Activated CD4-positive, alpha-beta T cell treated with anti-CD3 and anti-CD28 coated beads for 24 hours (primary cell): ENCODE measurements at places on chromosomes 7 and 10.

DNA sequence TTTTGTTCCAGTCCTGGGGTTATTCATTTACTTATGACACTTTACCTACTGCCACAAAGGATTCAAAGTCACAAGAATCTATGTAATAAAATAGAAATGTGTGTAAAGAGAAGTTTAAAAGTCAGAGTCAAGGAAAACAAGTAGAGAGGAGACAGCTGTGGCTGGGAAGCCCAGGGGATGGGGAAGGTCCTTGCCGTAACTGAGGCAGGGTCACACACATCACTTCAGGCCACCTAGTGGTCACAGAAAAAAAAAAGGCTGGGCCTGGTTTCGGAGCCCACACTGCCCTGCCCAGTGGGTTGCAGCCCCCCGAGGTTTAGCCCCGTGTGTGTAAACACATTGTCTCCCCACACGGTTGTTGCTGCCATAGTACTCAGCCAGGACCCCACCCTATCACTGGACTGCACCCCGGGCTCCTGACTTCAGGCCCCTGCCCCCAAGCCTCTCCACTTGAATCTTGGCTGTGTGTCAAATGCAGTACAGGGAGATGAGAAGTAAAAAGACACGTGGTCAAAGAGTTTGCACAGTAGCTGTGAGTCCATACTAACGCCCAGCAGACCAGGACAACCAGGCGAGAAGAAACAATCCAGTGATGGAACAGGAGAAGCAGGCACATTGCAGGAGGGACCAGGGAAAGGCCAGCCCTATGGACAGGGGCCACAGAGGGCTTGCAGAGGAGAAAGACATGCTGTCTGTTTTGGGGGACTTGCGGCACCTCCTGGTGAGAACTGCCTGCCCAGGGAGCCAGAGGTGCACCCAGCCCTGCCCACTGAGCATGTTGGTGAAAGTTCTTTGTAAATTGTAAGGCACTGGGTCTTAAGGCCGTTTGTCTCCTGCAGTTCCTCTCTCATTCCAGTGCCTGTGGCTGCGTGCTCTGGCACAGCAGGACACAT lies 91.4 kb upstream of the MACROH2A2 start:
- no peak for DNase-seq

DNA sequence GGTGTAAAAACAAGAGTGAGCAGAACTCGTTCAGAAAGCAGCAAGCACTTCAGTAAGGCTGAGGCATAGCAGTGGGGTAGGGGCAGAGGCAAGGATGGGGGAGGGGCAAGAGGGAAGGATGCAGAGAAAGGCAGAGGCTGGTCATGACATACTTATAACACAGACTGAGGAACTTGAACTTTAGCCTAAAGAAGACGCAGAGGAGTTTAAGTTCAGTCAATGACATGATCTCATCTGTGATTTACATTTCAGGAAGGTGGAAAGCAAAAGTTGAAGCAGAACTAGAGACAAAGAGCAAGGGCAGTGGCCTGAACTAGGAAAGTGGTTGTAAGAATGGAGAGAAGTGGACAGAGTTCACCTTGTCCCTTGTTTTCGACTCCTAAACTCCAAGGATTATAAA lies 15.8 kb downstream of the MACC1 start:
- DNase-seq, result no peak

GRCh38 chr7:140397784-140398750 lies at the start of gene SLC37A3:
Gene SLC37A3, minus strand, starts transcription at chr7:140398530. Its CDS starts 16,004 bp downstream, at chr7:140382526.
- DNase-seq, result peak; percentile 79

- DNase-seq, result no peak
Observed at GRCh38 chr10:62451611-62451975, 77.4 kb downstream of the ZNF365 start.

DNA sequence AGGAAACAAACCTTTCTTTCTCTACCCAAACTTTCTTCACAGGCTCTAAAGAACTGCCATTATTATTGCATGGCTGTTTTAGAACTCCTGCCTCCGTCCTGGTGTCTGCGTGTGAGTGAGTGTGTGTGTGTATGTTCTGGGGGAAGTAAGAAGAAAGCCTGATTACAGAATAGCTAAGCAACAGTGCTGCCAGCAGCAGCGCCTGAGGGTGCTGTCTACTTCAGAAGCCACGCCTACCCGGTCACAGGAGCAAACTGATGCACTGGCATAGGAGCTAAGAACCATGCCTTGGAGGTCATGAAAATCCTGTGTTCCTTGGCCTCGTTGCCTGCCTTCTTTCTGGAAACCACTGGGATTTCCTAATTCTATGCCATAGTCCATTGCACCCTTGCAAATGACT lies 25.2 kb downstream of the LIPK start:
- DNase-seq, result no peak

GRCh38 chr10:11756766-11757315 lies 14.7 kb downstream of the ECHDC3 start:
- DNase-seq, result no peak

DNA sequence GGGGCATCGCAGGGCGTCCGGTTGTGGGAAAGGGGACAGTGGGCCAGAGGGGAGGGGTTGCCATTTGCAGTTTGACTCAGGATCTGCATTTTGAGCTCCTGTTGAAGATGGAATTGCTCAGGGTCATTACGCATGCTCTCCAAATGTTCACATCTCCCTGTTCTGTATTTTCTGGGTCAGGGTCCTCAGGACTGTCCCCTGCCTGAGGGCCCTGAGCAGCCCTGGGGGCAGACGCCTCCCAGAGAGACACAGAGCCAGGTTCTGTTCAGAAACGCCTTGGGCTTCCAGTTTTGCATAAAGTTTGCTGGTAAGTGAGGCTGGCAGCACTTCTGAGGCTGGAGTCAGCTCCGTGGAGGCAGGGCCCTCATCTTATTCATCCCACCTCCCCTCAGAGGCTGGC lies 34.1 kb upstream of the NUB1 start:
- no peak for DNase-seq

- DNase-seq, result no peak
Observed at GRCh38 chr10:59706851-59707797, 2.5 kb downstream of the SLC16A9 start.

DNA sequence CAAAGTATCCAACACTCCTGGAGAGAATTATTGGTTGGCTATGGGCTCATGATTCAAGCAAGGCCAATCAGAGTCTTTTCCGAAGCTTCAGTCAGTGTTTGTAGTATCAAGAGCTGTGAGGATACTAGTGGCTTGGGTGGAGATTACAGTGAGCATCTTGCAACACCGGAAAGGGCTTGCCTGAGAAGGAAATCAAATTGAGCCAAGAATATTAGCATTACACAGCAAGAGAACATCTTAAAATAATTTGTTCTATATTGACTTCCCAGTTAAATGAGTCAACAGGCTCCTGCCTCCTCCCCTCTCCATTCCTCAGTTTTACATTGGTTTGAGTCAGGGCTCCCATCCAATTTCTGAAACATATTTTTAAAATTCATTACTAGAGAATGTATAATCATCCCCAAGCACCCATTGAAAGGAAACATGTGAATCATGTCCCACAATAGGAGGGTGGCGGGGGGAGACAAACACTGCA lies 127.4 kb downstream of the ELAPOR2 start:
- DNase-seq, result no peak

- no peak for DNase-seq
Observed at GRCh38 chr10:19817231-19817933, 1.1 kb downstream of the PLXDC2 start.

DNA sequence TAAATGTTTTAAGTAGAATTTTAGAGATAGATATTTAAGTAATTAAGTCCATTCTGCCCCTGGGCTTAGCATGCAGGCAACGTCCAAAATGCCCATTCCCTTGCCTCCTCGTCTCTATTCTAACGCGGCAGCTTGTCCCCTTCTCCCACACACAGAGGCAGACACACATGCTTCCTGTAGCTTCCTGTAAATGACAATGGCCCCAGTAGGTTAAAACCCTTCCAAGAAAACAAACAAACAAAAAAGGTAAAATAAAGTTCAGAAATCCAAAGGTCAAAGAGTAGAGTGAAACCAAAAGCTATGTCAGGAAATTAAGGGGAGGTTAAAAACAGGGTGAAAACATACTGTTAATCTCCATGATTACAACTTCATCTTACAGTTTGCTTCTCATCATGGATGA lies 857.6 kb downstream of the GATA3 start:
- DNase-seq, result no peak

DNA sequence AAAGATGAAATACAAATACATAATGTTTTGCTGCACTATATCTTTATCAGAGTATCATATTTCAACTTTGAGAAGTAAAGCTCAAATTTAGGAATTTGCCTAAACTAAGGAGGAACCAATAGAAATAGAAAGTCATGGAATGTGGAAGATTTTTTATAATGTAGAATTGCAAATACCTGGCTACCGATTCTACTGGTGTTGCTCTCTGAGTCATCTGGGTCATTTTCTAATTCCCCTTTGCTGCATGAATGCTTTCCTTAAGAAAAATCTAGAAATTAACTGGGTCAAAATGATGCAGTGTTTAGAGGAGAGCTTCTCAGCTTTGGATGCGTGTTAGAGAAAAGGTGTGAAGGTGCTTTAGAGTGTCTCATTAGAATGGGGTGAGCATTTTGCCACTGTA lies 568.9 kb upstream of the ANKRD30A start:
- no peak for DNase-seq

DNA sequence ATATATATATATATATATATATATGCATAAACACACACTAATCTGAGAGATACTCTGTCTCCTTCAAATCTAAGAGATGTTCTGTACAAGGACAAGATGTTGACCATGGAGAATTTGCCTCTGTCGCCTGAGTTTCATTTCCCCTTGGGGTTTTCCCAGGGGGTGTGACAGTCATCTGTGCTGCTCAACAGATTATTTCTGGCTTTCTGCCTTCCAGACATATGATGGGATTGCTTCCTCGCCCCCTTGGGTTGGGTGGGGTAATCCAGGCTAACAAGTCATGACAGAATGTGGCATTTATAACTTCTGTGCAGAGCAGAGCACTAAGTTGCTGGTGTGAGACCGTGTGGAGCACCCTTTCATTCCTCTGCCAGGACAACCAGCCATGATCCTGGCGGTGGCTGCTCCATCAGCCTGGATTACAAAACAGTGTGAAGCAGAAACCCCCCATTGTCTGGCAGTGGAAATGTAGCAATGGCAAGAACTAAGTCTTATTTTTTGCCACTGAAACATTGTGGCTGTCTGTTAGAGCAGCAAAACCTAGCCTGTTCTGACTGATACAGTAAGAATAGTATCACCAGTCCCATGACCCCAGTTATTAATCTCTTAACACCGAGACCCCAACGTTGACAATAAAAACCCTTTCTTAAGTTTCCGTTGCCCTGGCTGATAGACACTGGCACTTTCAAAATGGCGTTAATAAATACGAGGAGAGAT lies 13.7 kb upstream of the USP6NL start:
- no peak for DNase-seq

DNA sequence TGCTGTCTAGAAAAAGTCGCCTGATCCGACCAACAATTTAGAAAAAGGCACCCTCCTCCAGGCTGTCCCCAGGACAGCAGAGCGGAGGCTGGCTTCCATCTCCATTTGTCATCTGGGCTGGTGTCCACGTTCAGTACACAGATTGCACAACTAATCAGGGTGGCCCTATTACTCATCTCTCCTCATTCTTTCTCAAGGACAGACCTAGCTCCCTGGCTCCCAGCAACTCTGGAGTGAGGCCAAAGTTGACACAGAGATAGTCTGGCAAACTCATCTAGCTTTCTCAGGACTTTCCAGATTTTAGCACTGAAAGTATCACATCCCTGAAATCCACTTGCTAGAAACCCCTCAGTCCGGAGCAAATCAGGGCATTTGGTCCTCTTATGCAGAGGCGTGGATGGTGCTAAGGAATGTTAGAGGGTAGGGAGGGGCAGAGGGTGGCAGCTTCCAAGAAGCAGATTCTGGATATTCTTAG lies 75.1 kb downstream of the DNAH11 start:
- DNase-seq, result no peak

DNA sequence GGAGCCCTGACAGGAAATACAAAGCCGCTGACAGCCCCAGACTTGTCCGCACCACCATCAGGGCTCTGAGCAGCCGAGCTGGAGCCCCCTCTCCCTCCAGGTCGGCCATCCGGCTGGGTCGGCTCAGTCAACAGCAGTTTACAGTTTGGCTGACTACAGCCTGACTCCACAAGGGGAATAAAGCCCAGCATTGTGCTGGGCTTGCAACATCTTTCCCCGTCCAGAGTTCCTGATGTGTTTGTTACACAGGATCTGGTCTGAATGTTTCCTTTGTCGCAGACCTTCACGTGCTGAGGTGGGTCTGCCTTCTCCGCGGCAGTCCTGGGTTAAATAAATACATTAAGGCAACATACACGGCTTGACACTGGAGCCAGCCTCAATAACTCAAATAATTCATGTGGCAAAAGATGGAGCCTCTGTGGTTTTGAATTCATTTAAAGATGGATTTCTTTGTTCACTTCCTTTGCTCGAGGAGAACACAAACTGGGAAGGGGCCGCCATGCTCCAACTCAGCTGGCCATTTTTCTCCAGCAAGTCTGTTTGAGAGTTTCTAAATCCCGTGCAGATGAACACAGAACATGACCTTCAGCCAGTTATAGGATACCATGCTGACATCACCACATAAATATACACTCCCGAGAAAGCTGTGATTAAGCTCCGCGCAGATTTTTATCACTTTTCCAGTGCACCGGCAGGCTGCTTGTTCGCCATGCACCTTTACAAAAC lies 192.1 kb downstream of the WDR11 start:
- no peak for DNase-seq

- no peak for DNase-seq
Observed at GRCh38 chr10:129965425-129965808, 1.3 kb upstream of the EBF3 start.

- DNase-seq, result no peak
Observed at GRCh38 chr10:122186816-122187810, 84.0 kb upstream of the BTBD16 start.

GRCh38 chr10:104424719-104425118 lies 71.1 kb downstream of the CFAP58 start:
- DNase-seq, result no peak

DNA sequence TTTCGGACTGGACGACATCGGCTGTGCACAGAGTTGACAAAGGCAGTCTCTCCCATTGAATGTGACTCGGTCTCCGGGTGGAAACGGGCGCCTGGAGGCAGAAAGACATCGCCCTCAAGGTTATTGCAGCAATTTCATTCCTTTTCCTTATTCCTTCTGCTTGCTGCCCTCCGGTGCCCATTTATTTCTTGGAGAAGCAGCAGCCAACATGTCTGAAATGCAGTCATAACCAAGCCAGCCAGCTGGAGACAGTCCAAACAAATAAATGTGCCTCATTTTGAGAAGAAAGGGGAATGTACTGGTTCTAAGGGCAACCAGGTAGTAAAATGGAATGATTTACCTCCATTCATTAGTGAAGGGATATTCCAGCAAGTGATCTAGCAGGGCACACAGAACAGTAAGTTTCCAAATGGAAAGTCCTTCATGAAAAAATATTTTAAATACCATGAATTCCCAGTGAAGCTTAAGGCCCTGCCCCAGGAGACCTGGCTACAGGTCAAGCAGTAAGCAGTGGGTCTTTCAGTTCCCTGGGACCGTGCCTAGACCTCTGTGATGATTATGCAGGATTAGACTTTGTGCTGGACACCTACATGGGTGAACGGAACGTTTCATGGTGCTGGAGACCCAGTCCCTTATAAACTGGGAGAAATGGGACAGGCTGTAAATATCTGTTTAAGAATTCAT lies 86.6 kb downstream of the ABLIM1 start:
- DNase-seq, result no peak

DNA sequence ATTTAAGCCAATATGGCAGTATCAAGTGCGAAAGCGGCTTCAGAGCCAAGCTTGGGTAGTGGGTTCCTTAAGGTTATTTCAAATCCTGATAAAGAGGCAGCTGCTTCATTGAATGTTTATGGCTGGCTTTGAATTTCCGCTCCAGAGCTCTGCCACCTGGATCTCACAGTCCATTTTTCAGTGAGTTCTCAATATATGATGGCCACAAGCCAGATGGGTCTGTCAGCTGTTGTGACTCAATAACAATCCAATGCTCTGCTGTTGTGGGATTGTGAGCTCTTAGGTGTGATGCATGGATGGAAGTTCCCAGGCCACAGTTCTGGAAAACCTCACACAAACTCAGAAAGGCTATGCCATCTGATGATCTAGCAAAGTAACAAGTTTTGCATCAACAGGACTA lies 743.8 kb upstream of the LRRN3 start:
- no peak for DNase-seq
